Pericardium fibroblast (primary cell): ENCODE measurements at places on chromosomes 2 and 18. TPM values are rescaled to one million over a fixed set of nuclear protein-coding genes. Genes with fewer than 3 reads are reported as not detected.

The HOXD12 gene
- total RNA-seq = not detected in 2 replicates

The RGPD3 gene
- total RNA-seq = 0.43 and 0.47 TPM in 2 replicates

The GMPPA gene
- 34.4 and 70.1 TPM in 2 replicates for total RNA-seq

The GBX2 gene
- total RNA-seq = not detected in 2 replicates

The FNDC4 gene
- total RNA-seq = 15.2 and 17.4 TPM in 2 replicates

The EGR4 gene
- not detected in 2 replicates for total RNA-seq

The PARD3B gene
- 5.3 and 6.8 TPM in 2 replicates for total RNA-seq

The EPB41L3 gene
- total RNA-seq = 32.8 and 49.5 TPM in 2 replicates

The NFU1 gene
- total RNA-seq = 38.1 and 41.1 TPM in 2 replicates

The GYPC gene
- total RNA-seq = 222 and 267 TPM in 2 replicates

The ANKRD29 gene
- 0.82 and 1.7 TPM in 2 replicates for total RNA-seq

The ABCG8 gene
- total RNA-seq = not detected in 2 replicates

The VWC2L gene
- total RNA-seq = not detected in 2 replicates

The RAMP1 gene
- 18.0 and 21.4 TPM in 2 replicates for total RNA-seq

The RNF152 gene
- 1.4 and 3.3 TPM in 2 replicates for total RNA-seq

The CRYGC gene
- total RNA-seq = not detected in 2 replicates

The CD207 gene
- not detected in 2 replicates for total RNA-seq

The SLC35F6 gene
- 47.0 and 49.1 TPM in 2 replicates for total RNA-seq

The CAVIN2 gene
- total RNA-seq = 11.5 and 108 TPM in 2 replicates

The HOXD3 gene
- 0.09 and 0.82 TPM in 2 replicates for total RNA-seq

The REG3G gene
- total RNA-seq = not detected in 2 replicates

The ZNF638 gene
- 33.6 and 62.3 TPM in 2 replicates for total RNA-seq

The AFG3L2 gene
- 31.2 and 32.6 TPM in 2 replicates for total RNA-seq

The TRIM43 gene
- total RNA-seq = not detected in 2 replicates

The UGT1A5 gene
- not detected in 2 replicates for total RNA-seq

The MC2R gene
- not detected in 2 replicates for total RNA-seq
